Left renal cortex interstitium (tissue), 4 donors: ENCODE measurements at places on chromosomes 1 and 21. TPM values are rescaled to one million over a fixed set of nuclear protein-coding genes. Genes with fewer than 3 reads are reported as not detected.

- no peak for DNase-seq
These were observed 41.1 kb downstream of the CD58 start for GRCh38 chr1:116529681-116530080.

DNA sequence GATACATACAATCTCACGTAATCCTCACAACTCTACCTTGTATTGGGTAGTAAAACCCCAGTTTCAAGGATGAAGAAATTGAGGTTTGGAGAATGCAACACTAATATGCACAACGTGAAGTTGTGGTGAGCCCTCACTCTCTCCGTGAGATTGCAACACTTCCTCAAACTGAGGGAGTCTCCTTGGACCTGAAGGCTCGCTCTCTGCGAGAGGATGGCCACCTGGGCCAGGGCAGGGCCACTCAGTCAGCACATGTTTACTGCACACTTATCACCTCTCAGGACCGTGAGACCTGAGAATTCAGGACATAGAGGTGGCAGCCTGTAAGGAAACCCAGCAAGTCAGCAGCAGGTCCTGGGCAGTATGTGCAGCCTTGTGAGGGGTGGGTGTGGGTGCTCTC, 8.7 kb downstream of the SH3BP5L start:
- DNase-seq: no peak

Gene SLAMF1
- polyA plus RNA-seq: 0.10 TPM

Gene PTCH2
- 8.0 TPM for polyA plus RNA-seq

Gene PSEN2
- polyA plus RNA-seq: 17.1 TPM

Gene PLPPR4
- polyA plus RNA-seq: 1.3 TPM

Gene YRDC
- polyA plus RNA-seq: 11.8 TPM
